ENCODE measurements at places on chromosomes 6 and 20.

DNA sequence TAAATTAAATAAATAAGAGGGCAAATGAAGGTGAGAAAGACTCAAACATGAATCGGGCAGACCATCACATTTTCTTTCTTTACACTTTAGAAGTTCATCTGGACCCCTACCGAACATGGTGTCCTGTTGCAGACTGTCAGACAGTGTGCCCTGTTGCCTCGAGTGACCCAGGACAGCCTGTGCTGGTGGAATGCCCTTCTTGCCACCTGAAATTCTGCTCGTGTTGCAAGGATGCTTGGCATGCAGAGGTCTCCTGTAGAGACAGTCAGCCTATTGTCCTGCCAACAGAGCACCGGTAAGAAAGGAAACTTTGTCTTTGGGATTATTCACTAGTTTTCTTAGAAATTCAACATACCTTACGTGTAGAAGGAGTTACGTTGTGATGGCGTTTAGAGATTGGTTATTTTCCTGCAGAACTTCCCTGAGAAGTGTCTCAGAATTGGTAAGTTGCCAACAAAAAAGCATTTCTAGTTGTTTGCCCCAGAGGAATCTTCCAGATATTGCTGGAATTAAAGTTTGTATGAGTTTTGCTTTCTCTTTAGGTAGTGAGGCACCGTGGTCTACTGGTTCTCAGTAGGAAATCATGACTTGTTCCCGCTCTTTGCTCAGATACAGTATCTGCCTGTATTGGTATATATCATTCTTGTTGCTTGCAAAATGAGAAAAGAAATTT, 70.1 kb downstream of the RNF144B start:
- DNase-seq = no peak

GRCh38 chr6:29982097-29982496, 39.8 kb downstream of the HLA-A start:
- DNase-seq = no peak

GRCh38 chr6:84455511-84456029, 228.1 kb upstream of the CEP162 start:
- no peak for DNase-seq

GRCh38 chr20:40481337-40481736, 207.7 kb downstream of the MAFB start:
- DNase-seq = no peak

- DNase-seq = no peak
Observed at GRCh38 chr6:36604090-36605060, 10.2 kb downstream of the SRSF3 start.

DNA sequence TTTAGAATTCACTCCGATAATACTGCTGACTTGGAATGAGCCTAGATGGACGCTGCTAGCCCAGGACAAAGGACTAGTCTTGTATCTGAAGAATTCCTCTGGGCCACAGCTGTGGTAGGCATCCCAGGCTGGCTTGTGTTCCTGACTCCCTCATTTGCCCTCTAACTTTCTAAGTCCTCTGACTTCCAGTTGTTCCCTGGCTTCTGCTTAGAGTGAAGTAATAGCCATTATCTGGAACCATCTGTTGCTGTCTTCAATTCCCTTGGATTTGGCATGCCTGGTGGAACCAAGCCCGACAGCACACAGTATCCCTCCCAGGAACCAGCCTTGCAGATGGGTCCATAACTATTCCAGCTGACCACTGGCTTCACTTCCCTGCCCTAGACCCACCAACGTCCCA, 376.0 kb downstream of the SYNE1 start:
- DNase-seq = no peak

DNA sequence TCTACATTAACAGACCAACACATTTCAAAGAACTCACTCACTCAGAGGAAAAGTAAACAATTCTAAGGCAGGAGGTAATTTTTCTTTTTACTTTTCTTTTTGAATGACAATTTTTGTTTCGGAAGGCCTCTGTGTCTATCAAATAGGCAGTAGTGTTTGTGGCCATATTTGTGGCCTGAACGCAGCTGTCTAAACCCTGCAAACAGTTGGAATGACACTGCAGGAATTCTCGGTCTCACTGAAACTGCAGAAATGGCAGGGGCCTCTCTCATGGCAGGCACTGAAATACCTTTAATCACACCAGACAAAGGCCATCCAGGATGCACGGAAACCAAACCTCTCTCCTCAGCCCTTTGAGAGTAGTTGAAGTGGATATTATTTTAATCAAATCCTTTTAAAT, 30.4 kb downstream of the FYN start:
- DNase-seq = no peak

DNA sequence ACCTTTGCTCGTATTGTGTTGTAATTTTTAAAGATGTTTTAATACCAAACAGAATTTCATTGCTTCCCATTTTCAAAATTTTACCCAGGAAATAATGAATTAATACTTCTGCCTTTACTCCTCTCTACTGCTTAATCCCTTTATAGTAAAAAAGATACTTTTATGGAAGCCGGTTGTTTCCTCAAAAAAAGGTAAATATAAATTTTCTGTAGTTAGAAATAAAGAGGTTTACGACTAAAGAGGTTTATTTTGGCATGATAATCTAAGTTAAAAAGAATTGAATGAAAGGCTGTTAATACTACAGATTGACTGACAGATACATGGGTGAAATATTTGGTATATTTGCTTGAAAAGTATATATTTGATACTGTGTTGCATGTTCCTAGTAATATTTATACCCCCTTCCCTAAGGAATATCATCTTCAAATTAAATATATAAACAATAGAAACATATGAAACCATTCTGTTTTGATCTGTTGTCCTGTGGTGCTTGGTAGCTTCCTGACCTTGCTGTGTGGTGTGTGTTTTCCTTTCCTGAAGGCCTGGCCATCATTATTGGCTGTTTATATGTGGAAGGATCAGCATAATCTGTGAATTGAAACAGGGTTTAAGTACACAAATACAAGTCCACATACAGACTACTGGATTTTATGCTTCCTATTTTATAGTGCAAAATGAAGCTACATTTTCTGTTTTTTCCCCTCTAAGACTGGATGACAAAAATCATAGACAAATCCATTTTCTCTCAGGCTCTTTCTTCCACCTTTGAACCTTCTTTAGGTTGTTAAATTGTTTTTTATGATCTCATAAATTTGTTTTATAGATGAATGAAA, 2.3 kb downstream of the LIN28B start:
- DNase-seq = no peak
